ENCODE measurements at places on chromosomes 7 and 10.

DNA sequence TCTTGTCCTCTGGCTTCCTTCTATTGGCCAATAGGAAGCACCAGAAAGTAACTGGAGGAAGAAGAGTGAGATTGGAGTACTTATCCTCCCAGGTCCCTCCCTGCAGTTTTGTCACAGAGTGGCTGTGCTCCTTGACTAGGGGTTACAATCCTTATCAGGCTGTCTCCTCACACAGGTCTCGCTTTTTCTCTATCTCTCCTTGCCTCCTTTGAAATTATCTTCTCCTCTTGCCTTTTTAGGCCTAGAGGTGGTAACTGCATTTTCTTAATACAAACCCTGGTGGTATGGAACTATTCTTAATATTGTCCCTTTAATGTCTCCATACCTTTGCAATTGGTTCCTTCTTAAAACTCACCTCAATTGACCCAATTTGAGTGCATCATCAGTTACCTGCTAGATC, 2.7 kb downstream of the PRSS37 start:
- no peak for DNase-seq

DNA sequence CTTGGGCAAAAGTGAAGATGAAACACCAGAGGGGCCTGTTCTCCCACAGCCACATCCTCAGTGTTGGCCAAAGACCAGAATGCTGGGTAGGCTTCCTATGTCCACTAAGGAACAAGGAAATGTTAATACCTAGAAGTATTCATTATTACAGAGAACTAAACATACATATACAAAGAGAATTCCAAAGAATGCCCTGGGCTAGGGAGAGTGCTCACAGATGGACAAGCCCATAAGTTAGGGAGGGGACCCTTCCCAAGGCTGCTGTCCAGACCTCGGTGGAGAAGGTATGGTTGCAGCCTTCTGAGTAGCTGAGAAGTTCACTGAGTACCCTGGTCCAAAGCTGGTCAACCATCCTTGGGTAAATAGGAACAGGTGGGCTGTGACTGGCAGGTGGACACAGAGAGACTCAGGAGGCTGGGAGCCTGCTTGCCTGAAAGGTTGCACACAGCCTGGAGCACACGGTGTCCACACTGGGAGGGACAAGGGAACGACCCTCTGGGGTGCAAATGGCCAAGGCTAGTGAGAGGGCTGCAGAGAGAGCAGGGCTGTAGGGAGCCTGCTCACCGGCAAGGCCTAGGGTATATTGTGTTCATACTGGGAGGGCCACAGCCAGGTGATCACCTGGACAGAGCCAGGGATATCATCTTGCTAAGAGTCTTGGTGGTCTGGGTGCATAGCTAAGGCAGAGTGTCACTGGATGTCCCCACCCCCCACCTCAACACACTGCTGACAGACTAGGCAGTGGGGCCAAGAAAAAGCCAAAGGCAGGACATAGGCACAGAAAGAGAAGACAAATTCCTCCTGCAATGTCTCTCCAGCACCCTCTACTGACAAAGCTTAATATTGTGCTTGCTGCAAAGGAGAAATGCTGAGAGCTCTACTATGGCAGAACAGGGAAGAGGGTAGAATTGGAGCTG, 40.3 kb downstream of the CPVL start:
- DNase-seq, result peak; percentile 24

DNA sequence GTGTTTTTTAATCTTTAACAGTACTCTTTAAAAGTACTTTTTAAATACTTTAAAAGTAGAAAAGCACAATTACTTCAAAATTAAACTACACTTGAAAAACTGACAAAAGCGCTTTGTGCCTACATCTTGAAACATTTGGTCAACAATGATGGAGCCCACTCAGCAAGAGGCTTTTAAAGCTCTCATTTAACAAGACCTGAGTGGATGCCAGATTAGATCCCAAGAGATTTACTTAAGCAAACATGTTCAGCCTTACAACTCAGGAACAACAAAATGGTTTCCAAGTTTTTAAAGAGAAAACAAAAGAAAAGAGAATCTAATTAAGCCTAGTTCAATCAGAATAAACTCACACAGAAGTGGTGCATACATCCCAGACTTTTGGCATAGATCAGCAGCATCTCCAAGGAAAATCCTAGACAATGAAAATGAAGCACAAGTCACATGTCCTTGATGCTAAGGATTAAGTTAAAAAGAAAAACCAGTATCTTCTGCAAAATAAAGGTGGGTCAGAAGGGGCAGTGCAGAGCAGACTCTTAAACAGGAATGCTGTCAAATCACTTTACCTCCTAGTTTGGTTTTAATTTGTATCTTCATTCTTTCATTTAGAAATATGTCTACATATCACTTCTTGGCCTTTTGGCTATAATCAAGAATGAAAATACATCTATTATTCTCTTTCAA, 26.2 kb downstream of the HIBADH start:
- DNase-seq, result no peak

DNA sequence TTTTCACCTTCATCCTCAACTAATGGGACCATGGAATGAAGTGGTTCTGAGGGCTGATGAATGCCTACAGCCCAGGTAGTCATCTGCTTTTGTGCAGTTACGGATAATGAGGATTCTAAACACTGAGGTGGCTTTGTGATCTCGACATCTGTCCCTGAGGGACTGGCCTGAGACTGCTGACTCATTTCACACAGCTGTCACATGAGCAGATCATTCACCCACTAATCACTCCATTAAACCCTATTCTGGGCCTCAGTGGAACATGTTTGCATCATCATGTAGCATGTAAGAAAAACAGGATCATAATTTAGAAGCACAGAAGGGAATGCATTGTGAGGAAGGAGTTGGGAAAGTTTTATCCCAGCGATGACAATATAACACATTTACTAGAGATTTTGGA, 79.4 kb upstream of the FEZF1 start:
- DNase-seq, result no peak

DNA sequence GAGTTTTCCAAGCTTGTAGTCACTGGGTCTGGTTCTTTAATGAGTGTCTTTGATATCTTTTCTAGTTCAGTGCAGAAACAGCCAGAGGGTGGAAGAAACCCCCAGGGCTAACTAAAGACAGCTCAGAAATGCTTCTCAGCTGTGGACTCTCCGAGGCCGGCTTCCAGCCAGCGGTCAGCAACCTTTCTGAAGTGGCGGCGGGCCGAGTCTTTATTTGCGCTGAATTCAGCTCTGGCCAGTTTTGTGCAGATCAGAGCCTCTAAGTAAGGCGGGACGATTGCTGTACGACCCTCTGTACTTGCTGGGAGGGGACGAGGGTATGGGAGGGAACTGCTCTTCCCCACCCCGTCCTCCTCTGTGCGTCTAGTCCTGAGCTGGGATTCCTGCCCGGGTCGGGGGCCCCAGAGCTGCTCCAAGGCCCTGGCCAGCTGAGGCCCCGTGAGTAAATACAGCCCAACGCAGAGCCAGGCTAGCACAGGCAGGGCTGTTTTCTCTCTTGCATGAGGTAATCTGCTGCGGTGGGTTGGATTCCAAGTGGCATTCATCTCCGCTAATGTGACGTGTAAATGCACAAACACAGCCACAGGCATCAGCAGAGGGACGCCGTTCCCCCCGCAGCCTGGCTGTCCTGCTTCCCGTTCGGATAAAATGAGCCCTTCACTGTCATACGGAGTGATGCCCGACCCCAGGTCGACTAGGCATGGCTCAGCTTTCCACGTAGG, 159.8 kb downstream of the PIP4K2A start:
- no peak for DNase-seq

DNA sequence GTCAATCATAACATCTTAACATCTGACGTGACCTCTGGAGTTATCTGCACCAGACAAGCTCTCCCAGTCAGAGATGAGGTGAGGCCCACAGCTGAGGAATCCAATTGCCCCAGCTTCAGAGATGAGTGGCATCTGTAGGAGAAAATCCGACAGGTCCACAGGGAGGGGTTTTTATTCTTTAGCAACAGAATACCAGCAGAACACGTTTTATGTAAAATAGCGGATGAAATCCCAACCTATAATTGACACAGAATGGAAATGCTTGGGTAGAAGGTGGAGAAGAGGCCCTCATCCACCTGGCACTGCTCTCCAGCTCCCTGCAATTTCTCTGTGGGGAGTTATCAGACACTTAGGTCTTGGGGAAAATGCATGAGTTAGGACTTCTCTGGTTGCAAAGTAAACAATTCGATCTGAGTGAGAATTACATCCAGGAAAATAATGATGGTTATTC, 144.2 kb upstream of the NRP1 start:
- DNase-seq, result no peak

DNA sequence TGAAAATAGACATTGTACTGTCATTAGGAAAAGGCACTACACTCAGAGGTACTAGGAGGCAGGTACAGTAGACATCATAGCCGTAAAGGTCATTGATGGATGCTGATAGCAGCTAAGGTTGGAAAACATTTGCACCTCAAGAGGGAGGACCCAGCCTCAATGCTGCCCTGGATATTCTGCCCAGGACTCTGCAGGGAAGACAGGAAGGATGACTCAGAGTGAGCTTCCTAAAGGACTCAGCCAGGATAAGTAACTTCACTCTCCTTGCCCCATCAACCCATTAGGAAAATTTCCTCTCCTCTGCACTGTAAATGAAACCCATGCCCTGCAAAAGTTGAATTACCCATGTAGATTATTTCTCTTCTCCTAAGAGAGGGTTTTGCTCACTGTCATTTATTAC, 617.9 kb upstream of the MKI67 start:
- no peak for DNase-seq

DNA sequence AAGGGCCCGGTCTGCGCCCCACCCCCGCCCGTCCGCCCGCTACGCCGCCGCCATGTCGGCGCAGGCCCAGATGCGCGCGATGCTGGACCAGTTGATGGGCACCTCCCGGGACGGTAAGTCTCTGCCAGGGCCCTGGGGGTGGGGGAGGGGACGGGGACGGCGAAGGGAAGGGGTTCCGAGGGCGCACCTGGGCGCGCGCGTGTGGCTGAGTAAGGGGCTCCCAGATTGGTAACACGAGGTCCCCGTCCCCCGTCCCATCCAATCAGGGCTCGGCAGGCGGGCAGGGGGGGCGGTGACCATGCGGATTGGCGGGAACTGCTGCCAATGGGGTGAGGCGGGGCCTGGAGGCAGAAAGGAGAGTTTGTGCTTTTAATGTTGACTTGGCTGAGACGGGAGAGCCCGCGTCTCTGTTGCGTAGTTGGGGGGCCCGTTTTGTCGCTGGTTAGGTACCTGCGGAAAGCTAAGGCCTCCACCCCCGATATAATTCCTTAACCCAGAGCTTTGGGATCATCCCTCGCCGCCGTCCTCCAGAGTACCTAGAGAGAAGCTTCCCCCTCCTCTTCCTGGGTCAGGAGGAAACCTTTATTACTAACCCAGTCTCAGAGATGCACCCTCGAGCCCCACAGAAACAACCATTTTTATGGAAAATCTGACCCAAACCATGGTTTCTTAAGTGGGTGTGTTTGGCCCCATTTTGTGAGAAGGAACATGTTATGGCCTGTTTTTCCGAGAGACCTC, 685 bp downstream of the LUC7L2 start:
- DNase-seq, result peak; percentile 97

All from CD4-positive, alpha-beta T cell treated with Interleukin-15 for 1 hour (primary cell).